ENCODE measurements at places on chromosomes 3 and 15. TPM values are rescaled to one million over a fixed set of nuclear protein-coding genes. Genes with fewer than 3 reads are reported as not detected.

The AMIGO3 gene
- 1.2 TPM for polyA plus RNA-seq

The EEF1AKMT4 gene
- polyA plus RNA-seq = 8.0 TPM

- DNase-seq = no peak
Observed at GRCh38 chr3:123984957-123985356, 7.0 kb downstream of the ROPN1 start.

- no peak for DNase-seq
Observed at GRCh38 chr3:191296041-191296541, 33.1 kb upstream of the CCDC50 start.

DNA sequence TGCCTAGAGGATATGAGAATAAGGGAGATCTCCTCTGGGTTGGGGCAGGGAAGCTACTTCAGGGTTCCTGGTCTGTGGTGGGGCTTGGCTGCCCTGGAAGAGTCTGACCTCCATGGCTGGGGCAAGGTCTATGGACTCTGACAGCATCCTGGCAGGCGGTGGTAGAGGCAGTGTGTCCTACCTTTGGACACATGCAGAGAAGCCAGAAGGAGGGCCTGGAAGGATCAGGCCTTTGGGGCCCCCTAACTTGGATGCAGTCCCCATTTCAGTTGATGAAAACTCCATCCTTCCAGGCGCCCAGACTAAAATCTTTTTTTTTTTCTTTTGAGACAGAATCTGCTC lies 10.4 kb downstream of the SPTBN5 start:
- DNase-seq = no peak

DNA sequence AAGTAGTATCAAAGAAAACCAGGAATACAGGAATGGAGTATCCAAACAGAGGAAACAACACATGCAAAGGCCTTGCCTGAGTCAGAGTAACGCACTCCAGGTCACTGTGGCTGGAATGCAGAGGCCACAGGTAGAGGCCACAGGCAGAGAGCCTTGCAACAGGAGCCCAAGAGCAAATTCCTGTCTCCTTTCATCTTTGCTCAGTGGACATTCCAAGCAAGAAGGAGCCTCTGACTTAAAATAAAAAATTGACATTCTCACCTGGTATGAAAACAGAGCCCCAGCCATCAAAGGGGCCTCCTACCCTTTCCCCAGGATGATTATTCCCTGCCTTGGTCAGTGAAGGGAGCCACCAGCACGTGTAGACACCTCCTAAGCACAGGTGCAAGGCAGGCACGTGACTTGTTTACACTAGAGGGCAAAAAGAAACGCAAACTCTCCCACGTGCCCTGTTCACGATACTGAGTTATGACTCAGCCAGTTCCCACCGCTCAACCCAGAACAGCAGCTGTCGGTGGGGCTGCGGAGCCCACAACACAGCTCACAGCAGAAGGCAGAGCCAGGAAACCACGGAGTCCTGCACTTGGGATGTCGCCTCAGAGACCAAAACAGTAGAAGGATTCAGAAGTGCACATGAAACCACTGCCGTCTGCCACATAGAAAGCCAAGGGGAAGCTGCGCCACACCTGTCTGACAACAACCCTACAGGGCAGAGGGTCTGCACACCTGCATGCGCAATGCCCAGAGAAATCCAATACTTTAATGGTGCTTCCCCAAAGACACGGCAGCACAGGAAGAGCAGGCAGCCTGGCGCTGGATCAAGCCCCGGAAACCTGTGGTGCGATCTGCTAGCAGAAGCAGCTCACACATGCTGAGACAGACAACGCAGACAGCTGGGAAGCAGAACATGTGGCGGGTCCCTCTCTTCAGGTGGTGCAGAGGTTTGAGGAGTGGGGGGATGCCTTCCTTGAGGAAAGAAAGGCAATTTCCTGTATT lies 52.1 kb downstream of the ITGB5 start:
- DNase-seq = peak; percentile 90

DNA sequence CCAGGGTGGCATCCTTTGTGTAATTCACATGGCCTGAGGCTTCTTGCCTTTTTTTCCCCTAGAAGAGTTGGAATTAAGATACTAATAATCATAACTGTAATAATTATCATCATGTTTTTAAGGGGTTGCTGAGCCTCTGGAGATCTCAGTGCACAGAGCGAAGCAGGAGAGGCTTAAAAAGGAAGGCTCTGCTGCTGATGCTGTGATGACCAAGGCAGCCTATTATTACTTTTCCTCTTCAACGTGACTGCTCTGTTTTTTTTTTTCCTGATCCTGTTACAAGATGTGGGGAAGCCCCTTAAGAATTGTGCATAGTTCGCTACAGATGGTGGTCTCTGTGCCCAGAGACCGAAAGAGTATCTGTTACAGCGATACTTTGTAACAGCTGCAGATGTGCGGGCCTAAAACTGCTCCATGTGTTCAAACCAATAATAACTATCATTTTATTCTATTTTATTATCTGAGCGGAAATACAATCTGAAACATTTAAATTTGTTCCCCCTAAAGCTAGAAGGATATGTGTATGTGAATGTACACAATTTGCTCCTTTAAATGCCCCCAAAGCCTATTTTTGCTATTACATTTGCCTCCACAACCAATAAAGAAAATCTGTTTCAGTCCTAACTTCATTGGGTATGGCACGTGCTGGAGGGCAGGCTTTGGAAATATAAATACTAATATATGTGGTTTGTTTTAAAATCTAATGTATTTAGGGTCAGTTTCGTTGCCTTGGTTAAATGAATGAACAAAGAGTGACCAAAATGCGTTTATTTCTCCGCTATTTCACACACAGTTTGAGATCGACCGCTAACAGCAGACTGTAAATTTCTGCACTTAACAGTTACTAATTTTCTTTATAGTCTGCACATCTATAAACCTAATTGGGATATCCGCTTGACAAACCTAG lies 4.6 kb downstream of the SHOX2 start:
- no peak for DNase-seq
